ENCODE measurements at places on chromosomes 13 and 19. TPM values are rescaled to one million over a fixed set of nuclear protein-coding genes. Genes with fewer than 3 reads are reported as not detected.

The SLC8A2 gene
- not detected for total RNA-seq

The NLRP9 gene
- not detected for total RNA-seq

The TUBA3C gene
- total RNA-seq, result not detected

The ZNF536 gene
- 0.33 TPM for total RNA-seq

The BEST2 gene
- not detected for total RNA-seq

The C19orf81 gene
- not detected for total RNA-seq

The CCDC8 gene
- total RNA-seq, result 26.9 TPM

The ZNF729 gene
- total RNA-seq, result not detected

The EEF1AKMT1 gene
- 15.9 TPM for total RNA-seq

The THSD8 gene
- not detected for total RNA-seq

The RNF113B gene
- total RNA-seq, result not detected

The IER2 gene
- 20.3 TPM for total RNA-seq

The URAD gene
- total RNA-seq, result not detected

The C19orf67 gene
- total RNA-seq, result 0.27 TPM

The PROZ gene
- total RNA-seq, result not detected

The OR7G2 gene
- total RNA-seq, result not detected

The CEACAM16 gene
- not detected for total RNA-seq

The TMPRSS9 gene
- not detected for total RNA-seq

The UFM1 gene
- 134 TPM for total RNA-seq

The ZNF835 gene
- total RNA-seq, result not detected

The KIR3DL1 gene
- total RNA-seq, result not detected

The CBARP gene
- 3.1 TPM for total RNA-seq

The MPHOSPH8 gene
- total RNA-seq, result 48.5 TPM

The HNRNPL gene
- total RNA-seq, result 254 TPM

The FCAR gene
- not detected for total RNA-seq

The SIGLEC12 gene
- total RNA-seq, result not detected

The MAG gene
- not detected for total RNA-seq

The F2RL3 gene
- not detected for total RNA-seq

The EFNB2 gene
- total RNA-seq, result 3.4 TPM

Measured in fibroblast of the aortic adventitia (primary cell).